ENCODE measurements at places on chromosomes 5 and 9.

- DNase-seq: no peak
Measured at GRCh38 chr9:134627417-134628353, 13.9 kb upstream of the COL5A1 start.

DNA sequence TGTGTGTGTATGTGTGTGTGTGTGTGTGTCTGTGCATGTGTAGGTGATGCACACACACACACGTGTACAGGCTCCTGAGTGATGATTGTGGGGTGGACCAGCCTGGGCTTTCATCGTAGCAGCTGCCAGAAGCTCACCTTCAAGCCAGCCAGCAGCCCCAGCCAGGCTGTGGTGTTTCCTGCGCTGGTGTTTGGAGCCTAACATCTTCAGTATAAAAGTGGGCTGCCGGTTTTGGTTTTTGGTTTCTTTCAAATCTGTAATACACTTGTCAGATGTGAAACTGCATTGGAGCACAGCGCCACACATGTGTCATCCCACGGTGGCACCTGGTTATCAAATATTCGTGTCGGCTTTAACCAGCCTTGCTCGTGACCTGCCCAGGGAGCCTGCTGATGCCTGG, 114.2 kb downstream of the OLFM1 start:
- DNase-seq: no peak

DNA sequence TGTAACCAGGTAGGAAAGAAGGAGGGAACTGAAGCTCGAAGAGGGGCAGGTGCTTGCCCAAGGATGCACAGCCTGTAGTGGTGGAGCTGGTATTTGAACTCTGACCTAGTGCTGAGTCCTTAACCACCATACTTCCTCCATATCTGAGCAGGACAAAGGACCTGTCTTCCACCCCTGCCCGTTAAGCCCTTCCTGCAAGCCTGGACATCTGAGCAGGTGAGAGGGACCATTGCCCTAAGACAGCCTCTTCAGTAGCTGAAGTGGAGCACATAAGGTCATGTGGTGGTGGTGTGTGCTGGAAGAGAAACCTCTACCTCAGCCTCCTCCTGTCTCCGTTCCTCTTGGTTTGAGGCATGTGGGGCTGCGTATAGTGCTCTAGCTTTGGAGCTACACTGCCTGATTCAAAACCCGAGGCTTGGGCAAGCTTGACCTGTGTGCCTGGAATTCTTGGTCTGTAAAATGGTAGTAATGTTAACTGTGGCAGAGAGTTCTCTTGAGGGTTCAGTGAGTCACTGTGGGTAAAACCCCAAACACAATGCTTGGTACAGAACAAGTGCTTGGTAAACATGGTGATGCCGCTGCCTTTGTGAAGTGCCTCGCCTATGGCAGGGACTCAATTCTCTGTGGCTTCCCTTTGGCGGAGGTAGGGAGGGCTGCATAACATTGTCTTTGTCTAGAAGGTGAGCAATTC, 7.4 kb downstream of the GALNT10 start:
- DNase-seq: peak; percentile 49

- no peak for DNase-seq
Measured at GRCh38 chr5:156411185-156411613, 84.2 kb downstream of the SGCD start.

DNA sequence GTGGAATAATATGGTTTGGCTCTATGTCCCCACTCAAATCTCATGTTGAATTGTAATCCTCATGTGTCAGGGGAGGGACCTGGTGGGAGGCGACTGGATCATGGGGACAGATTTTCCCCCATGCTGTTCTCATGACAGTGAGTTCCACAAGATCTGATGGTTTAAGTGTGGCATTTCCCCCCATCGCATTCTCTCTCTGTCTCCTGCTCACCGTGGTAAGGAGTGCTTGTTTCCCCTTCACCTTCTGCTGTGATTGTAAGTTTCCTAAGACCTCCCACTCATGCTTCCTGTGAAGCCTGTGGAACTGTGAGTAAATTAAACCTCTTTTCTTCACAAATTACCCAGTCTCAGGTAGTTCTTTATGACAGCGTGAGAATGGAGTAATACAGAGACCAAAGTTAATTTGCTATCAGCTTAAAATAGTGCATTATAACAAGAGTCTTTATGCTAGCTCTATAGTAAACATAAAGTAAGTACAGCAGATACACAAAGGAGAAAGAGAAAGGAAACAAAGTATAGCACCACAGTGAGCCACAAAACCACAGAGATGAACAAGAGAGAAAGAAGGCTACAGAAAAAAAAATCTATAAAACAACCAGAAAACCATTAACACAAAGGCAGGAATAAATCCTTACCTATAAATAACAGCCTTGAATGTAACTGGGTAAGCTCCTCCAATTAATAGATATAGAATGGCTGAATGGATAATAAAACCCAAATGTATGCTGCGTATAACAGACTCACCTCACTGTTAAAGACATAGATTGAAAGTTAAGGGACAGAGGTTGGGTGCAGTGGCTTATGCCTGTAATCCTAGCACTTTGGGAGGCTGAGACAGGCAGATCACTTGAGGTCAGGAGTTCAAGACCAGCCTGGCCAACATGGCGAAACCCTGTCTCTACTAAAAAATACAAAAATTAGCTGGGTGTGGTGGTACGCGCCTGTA, 39.7 kb downstream of the RAPGEF6 start:
- DNase-seq: no peak

- DNase-seq: no peak
Measured at GRCh38 chr5:155926031-155926430, 400.9 kb upstream of the SGCD start.

GRCh38 chr5:166768536-166768935, 1522.9 kb upstream of the WWC1 start:
- DNase-seq: no peak

GRCh38 chr9:6584881-6585597, 60.5 kb downstream of the GLDC start:
- no peak for DNase-seq

DNA sequence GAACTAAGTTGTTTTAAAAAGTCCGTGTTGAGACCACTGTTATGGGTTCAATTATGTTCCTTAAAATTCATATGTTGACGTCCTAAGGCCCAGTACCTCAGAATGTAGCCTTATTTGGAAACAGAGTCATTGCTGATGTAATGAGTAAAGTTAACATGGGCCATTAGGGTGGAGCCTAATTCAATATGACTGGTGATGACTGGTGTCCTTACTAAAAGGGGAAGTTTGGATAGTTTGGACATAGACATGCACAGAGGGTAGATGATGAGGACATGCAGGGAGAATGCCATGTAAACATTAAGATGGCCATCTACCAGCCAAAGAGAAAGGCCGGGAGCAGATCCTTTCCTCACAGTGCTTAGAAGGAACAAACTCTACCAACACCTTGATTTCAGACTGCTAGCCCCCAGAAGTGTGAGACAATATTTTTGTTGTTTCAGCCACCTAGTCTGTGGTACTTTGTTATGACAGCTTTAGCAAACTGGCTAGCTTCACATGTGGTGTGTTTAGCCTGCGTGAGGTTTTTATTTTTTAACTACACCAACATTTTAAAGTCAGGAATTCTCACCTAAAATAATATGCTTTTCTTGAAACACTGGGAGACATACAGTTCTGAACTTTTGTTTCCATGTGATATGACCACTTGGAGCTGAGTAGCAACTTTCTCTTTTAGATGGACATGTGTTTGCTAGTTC, 135.3 kb downstream of the YIPF5 start:
- DNase-seq: no peak

DNA sequence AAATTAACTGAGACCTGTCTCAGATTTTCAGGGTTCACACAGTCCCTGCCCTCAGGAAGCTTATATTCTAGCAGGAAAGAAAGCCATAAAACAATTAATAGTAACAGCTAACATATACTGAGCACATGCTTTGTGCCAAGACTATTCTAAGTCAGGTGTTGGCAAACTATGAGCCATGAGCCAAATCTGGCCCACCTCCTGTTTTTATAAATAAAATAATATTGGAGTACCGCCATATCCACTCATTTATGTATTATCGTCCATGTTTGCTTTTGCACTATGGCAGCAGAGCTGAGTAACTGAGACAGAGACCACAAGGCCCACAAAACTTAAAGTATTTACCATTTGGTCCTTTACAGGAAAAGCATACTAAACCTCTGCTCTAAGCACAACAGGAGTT, 83.3 kb upstream of the TRIO start:
- DNase-seq: no peak

GRCh38 chr9:134768709-134769351, 111.8 kb upstream of the FCN2 start:
- no peak for DNase-seq
